Fibroblast of skin of right biceps (primary cell): ENCODE measurements at places on chromosomes 12 and 14.

GRCh38 chr12:96141216-96141912 lies 52.8 kb upstream of the ELK3 start:
- peak; percentile 10 for DNase-seq

- DNase-seq, result peak; percentile 3
Measured at GRCh38 chr14:22088614-22089342, 415.2 kb upstream of the OR4E1 start.

DNA sequence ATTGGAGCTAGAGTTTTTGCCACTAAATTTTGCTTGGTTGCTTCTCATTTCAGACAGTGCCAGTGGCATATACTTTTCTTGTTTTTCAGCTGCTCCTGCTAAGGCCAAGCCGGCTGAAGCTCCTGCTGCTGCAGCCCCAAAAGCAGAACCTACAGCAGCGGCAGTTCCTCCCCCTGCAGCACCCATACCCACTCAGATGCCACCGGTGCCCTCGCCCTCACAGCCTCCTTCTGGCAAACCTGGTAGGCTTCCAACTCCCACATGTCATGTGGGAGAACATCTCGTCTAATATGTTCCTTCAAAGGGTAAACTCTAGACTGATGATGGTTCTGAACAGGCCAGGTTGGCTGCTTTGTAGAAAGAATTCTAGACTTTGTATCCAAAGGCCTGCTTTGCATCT lies 11.0 kb downstream of the DLST start:
- DNase-seq, result no peak

DNA sequence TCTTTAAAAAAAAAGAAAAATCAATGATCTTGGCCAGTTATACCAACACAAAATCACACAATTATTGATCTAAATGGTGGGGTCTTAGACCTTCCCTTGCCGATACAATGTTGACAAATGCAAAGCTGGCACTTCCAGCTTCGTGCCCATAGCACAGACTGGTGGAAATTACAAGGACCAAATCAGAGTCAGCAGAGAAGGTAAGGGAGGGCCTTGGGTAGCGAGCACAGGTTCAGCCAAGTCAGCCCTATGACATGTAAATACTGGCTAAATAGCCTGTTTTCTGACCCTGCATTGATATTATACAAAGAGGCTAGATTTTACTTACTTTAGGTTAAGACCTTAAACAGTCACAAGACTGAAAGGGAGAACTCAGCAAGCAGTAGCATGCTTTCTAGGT lies 30.3 kb upstream of the WDR89 start:
- no peak for DNase-seq

DNA sequence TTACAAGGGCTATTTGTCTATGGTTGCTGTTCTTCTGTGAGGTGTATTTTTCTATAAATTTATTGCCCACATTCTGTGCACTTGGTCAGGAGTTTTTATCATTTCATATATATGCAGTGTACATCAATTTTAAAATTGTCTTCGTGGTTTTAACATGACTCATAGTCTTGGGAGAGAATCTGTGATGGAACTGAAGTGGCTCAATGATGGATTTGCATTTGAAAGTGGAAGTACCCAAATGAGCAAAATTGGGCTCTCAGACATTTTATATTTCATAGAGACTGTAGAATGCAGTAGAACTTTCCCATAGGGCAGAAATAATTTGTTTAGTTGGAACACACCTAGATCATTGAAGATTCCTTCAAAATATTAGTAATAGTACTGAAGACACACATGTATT lies 1.9 kb upstream of the SCFD1 start:
- DNase-seq, result peak; percentile 78

- no peak for DNase-seq
Measured at GRCh38 chr12:121839993-121840761, 18.5 kb downstream of the HPD start.

DNA sequence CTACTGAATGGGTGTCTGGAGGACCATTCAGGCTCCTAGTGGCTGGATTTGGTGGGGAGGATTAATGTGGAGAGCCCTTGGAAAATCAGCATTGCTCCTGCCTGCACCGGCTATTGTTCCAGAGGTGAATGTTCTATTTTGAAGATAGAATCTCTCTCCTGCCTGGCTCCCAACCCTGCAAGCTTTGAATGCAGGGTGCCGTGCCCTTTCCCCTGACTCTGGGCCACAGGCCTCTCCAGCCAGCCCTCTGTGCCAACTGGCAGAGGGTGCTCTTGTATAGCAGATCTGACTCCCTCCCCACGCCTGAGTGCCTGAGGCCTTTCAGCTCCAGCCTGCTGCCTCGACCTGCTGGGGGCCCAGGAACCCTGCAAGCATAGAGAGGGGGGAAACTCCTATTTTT lies 106.8 kb downstream of the TMEM260 start:
- DNase-seq, result no peak
